ENCODE measurements at places on chromosomes 4 and X. TPM values are rescaled to one million over a fixed set of nuclear protein-coding genes. Genes with fewer than 3 reads are reported as not detected.

- no peak overlapping the region for H3K4me3 ChIP-seq
- peaks cover 16% of the 10 kb centered on the region for H3K36me3 ChIP-seq
- H3K27me3 ChIP-seq, result no peaks in the 10 kb centered on the region
- peak overlapping the region; percentile 2 for H3K27ac ChIP-seq
- no peak for DNase-seq
These were observed 25.1 kb downstream of the RASGEF1B start for GRCh38 chr4:81446634-81447033.

The ARAF gene
- 85.9 TPM for total RNA-seq

The SPIN4 gene
- 5.6 TPM for total RNA-seq

GRCh38 chr4:80216100-80216761 is 18.9 kb downstream of the PRDM8 start:
- H3K4me1 ChIP-seq, result no peaks in the 10 kb centered on the region
- H3K4me3 ChIP-seq, result no peak overlapping the region
- peaks cover 21% of the 10 kb centered on the region for H3K27me3 ChIP-seq
- no peak overlapping the region for H3K27ac ChIP-seq

The IQCM gene
- total RNA-seq, result not detected

The MAGEC2 gene
- not detected for total RNA-seq

GRCh38 chr4:127210893-127211649 is 421.7 kb upstream of the INTU start:
- H3K27me3 ChIP-seq, result no peaks in the 10 kb centered on the region
- H3K27ac ChIP-seq, result no peak overlapping the region
- H3K36me3 ChIP-seq, result no peaks in the 10 kb centered on the region
- DNase-seq, result peak; percentile 35
- no peak overlapping the region for H3K4me3 ChIP-seq
- H3K4me1 ChIP-seq, result no peaks in the 10 kb centered on the region

GRCh38 chrX:9501362-9501761 is 36.5 kb downstream of the TBL1X start:
- no peak for DNase-seq
- no peak overlapping the region for H3K27ac ChIP-seq
- H3K4me1 ChIP-seq, result peaks cover 1% of the 10 kb centered on the region
- H3K36me3 ChIP-seq, result no peaks in the 10 kb centered on the region
- peaks cover 5% of the 10 kb centered on the region for H3K27me3 ChIP-seq

DNA sequence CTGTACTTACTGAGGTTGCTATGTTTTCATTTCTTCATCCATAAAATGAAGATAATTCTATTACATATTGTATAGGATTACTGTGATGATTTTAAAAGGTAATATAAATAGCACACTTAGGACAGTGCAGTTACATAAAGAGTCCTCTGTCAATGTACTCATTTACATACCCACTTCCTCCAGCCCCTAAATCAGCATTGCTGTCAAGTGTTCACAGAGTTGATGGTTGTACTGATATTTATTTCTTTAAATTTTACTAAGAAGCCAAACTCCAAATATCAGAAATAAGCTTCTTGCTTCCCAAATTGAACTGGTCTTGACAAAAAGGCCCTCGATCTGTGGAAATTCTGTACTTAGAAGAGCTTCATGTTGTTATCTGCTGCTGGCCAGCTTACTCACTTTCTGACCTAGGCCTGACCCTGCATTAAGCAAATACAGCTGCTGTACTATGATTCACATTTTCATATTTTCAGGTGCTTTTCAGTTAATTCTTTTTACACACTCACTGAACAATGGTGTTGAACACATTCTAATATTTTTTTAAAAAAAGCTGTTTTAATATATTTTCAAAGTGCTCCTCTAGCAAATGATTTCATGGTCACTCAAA is 259.6 kb downstream of the UNC5C start:
- no peak overlapping the region for H3K27ac ChIP-seq
- no peaks in the 10 kb centered on the region for H3K27me3 ChIP-seq
- DNase-seq, result no peak
- no peaks in the 10 kb centered on the region for H3K4me1 ChIP-seq
- H3K36me3 ChIP-seq, result no peaks in the 10 kb centered on the region

The TREX2 gene
- total RNA-seq, result 0.65 TPM

The SAGE1 gene
- total RNA-seq, result not detected

DNA sequence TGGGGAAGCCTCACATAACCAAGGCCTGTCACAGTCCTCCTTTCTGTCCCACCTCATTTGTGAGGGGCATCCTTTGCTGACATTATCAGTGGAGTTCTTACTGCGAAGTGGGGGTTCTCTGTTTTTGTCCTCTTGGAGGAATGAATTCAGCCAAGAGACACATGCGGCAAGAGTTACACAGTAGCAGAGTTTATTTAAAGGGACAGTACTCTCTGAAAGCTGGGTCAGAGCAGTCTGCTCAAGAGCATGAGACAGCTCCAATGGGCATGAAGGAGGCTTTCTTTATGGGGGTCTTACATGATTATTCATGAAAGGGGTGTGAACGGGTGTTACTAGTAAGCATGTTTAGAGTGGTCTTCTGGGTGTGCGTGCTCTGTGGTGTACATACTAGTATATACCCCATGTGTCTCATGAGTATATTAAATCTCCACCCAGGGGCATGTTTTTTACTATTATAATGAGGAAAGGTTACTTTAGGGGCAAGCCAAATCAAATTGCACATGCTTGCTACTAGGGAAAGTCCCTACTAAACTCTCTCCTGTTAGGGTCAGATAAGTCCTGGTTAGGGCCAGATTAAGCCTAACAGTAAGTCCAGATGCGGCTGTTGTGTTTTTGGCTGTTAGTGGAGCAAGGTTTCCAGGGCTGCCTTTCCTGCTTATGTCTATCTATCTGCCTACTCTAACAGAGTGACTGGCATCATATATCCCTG is 19.8 kb upstream of the LGI2 start:
- no peaks in the 10 kb centered on the region for H3K36me3 ChIP-seq
- DNase-seq, result no peak
- H3K4me3 ChIP-seq, result no peak overlapping the region
- H3K4me1 ChIP-seq, result peaks cover 3% of the 10 kb centered on the region
- H3K27ac ChIP-seq, result no peak overlapping the region

- H3K4me3 ChIP-seq, result no peak overlapping the region
- H3K27me3 ChIP-seq, result no peaks in the 10 kb centered on the region
- DNase-seq, result no peak
These were observed 21.8 kb upstream of the TNIP3 start for GRCh38 chr4:121185960-121186359.

DNA sequence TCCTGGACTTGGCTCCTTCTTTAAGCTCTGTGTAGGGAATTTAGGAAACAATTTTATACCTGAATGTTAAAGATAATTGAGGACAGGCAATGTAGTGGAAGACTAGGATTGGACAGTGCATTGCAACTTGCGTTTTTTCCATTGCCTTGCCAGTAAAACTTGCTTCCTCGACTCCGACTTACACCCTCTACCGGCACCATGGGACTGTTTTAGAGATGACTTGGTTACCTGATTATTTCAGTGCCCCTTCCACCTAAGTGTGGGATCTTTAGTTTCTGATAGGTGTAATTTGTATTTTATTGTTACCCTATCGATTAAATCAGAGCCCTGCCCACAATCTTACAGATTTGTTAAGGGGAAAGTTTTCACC is 1.2 kb downstream of the PRPS1 start:
- no peaks in the 10 kb centered on the region for H3K27me3 ChIP-seq
- no peak overlapping the region for H3K4me3 ChIP-seq
- DNase-seq, result peak; percentile 58
- H3K36me3 ChIP-seq, result no peaks in the 10 kb centered on the region
- no peak overlapping the region for H3K27ac ChIP-seq

DNA sequence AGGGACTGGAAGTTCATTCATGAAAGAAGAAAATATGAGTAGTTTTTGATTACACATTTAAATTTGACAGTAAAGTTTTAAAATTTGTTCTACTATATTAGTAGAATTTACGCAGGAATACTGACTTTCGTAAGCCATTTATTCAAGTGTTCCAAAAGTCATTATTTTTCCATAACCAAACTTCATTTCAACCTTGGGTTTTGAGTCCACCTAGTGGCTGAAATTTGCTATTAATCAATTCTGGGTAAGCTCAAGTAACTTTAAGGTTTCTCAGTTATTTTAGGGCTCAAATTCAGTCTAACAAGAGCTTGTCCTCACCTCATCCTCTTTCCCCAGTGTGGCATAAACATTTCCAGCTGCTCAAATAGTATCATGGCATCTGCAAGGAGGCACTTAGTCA is 175.4 kb downstream of the SH3BGRL start:
- H3K4me1 ChIP-seq, result no peaks in the 10 kb centered on the region
- H3K27me3 ChIP-seq, result no peaks in the 10 kb centered on the region
- DNase-seq, result peak; percentile 52
- no peaks in the 10 kb centered on the region for H3K36me3 ChIP-seq

DNA sequence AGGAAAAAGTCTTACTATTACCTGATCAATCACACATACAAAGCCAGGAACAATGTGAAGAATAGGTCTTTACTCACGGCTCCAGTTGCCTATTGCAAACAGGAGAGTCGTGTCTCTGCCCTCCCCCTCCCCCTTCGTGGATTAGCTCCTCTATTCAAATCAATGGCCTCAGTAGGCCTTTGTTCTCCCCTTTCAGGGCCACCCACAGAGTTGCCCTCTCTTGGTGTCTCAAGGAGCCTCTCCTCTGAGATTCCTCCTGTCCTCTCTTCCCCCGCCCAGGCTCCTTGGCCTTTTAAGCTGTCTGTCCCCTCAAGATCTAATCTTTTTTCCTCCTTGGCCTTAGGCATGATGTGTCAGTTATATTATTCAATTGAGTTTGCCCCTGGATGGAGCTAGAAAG is 107.2 kb upstream of the NALF2 start:
- H3K27me3 ChIP-seq, result peaks cover 6% of the 10 kb centered on the region
- no peak for DNase-seq
- H3K4me3 ChIP-seq, result no peak overlapping the region
- no peaks in the 10 kb centered on the region for H3K4me1 ChIP-seq
- H3K36me3 ChIP-seq, result no peaks in the 10 kb centered on the region
- no peak overlapping the region for H3K27ac ChIP-seq

The PRSS48 gene
- total RNA-seq, result not detected

The MUC7 gene
- total RNA-seq, result not detected

GRCh38 chr4:20592663-20593062 is 107.6 kb upstream of the PACRGL start:
- no peaks in the 10 kb centered on the region for H3K27me3 ChIP-seq
- no peak overlapping the region for H3K4me3 ChIP-seq
- H3K27ac ChIP-seq, result no peak overlapping the region
- H3K4me1 ChIP-seq, result peaks cover 6% of the 10 kb centered on the region
- peak; percentile 82 for DNase-seq

- DNase-seq, result no peak
- no peaks in the 10 kb centered on the region for H3K4me1 ChIP-seq
- H3K27ac ChIP-seq, result no peak overlapping the region
- H3K27me3 ChIP-seq, result no peaks in the 10 kb centered on the region
These were observed 218.1 kb downstream of the ANTXR2 start for GRCh38 chr4:79854856-79855502.

The VCX gene
- not detected for total RNA-seq

- no peak for DNase-seq
- no peaks in the 10 kb centered on the region for H3K27me3 ChIP-seq
- no peak overlapping the region for H3K4me3 ChIP-seq
- H3K36me3 ChIP-seq, result peaks cover 22% of the 10 kb centered on the region
- H3K4me1 ChIP-seq, result peaks cover 4% of the 10 kb centered on the region
These were observed 11.1 kb downstream of the LSM6 start for GRCh38 chr4:146186596-146186995.

DNA sequence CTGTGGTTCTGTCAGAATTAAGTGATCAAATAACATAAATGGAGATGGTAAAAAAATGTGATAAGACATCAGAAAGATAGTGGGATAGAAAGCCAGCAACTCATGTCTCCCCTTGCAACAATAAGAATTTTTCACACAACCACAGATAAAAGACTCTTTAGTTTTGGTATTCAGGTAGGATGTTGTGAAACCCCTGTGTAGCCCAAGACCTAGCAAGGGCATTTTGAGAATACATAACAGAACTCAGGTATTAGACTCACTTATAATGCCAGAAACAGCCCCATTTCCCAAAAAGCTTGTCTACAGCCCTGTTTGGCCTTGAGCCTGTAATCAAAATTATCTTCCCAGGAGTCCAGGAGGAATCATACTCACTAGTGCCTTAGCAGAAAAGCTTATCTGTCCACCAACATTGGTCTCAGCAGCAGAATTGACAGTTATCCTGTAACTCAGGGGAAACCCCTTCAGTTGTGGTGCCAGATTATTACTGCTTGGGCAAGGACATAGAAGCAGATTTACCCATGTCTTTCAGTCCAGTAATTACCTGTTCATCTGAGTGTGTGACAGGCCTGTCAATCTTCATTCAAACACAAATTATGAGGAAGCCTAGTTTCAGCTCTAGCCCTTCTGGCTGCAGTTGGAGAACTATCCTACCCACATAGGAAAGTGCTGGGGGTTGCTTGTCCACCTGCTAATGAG is 41.0 kb upstream of the UGT2B17 start:
- no peaks in the 10 kb centered on the region for H3K4me1 ChIP-seq
- no peak overlapping the region for H3K4me3 ChIP-seq
- DNase-seq, result no peak
- no peaks in the 10 kb centered on the region for H3K27me3 ChIP-seq
- no peak overlapping the region for H3K27ac ChIP-seq
- H3K36me3 ChIP-seq, result no peaks in the 10 kb centered on the region

The SATL1 gene
- total RNA-seq, result 0.06 TPM

DNA sequence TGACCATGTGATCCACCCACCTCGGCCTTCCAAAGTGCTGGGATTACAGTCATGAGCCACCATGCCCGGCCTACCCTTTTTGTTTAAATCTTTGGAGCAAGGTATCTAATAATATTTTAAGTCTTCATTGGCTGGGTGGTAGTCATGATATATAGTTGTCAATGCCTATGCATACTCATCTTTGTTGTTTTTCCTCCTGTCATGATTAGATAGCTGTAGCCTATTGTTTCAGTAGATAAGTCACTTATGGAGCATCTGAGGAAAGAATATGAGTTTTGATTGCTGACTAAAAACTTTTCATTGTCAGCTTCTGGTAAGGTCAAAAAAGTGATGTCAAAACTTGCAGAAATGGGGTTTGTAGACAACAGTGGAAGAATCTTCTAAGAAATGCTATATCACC is 119.8 kb downstream of the KDM6A start:
- peaks cover 7% of the 10 kb centered on the region for H3K36me3 ChIP-seq
- no peak overlapping the region for H3K27ac ChIP-seq
- peaks cover 6% of the 10 kb centered on the region for H3K4me1 ChIP-seq
- H3K4me3 ChIP-seq, result no peak overlapping the region

GRCh38 chrX:69060631-69061408 is 104.4 kb downstream of the PJA1 start:
- no peaks in the 10 kb centered on the region for H3K27me3 ChIP-seq
- no peak overlapping the region for H3K27ac ChIP-seq
- H3K4me3 ChIP-seq, result no peak overlapping the region
- H3K36me3 ChIP-seq, result no peaks in the 10 kb centered on the region

DNA sequence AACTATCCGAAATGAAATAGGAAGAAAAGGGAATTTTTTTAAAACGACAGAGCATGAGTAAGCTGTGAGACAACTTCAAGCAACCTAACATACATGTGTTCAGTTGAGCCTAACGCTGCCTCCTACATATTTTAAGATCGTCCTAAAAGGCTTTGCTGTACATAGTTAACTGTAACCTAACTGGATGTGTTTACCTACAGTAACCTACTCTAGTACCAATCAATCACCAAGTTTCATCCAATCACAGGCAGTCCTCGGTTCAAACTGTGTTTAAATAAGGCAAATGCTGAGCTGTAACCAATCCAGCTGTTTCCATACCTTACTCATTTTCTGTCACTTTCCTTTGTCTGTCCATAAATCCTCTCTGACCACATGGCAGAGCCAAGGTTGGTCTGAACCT is 17.1 kb downstream of the RCHY1 start:
- no peak overlapping the region for H3K27ac ChIP-seq
- no peak for DNase-seq
- H3K27me3 ChIP-seq, result no peaks in the 10 kb centered on the region
- no peaks in the 10 kb centered on the region for H3K4me1 ChIP-seq
- H3K4me3 ChIP-seq, result no peak overlapping the region
- peaks cover 16% of the 10 kb centered on the region for H3K36me3 ChIP-seq

- no peaks in the 10 kb centered on the region for H3K36me3 ChIP-seq
- H3K27me3 ChIP-seq, result no peaks in the 10 kb centered on the region
- H3K4me1 ChIP-seq, result no peaks in the 10 kb centered on the region
These were observed 46.5 kb upstream of the PGRMC1 start for GRCh38 chrX:119189595-119189994.

All from lung (tissue), 17 donors.